ENCODE measurements at places on chromosomes 12 and 14.

GRCh38 chr12:95336387-95337067 lies 118.9 kb downstream of the VEZT start:
- DNase-seq = peak; percentile 62

GRCh38 chr12:9091891-9092598 lies 23.7 kb downstream of the A2M start:
- no peak for DNase-seq

GRCh38 chr12:54045868-54046521 lies 7.6 kb upstream of the HOXC4 start:
- DNase-seq = no peak

DNA sequence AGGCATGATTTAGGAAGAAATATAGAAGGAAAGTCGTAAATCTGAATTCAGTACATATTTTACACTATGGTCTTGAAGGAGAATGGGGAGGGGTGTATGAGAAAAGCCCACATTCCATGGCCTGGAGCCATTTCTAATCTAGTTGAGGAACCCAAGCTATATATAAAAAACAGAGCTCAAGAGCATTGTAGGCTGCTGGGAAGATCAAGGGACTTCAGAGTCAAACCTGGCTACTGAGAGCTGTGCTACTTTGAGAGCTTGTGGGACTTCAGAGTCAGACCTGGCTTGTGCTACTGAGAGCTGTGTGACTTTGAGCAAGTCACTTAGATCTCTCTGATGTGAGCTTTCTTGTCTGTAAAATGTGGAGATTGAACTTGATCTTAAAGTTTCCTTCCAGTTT lies 58.7 kb downstream of the TBK1 start:
- no peak for DNase-seq

DNA sequence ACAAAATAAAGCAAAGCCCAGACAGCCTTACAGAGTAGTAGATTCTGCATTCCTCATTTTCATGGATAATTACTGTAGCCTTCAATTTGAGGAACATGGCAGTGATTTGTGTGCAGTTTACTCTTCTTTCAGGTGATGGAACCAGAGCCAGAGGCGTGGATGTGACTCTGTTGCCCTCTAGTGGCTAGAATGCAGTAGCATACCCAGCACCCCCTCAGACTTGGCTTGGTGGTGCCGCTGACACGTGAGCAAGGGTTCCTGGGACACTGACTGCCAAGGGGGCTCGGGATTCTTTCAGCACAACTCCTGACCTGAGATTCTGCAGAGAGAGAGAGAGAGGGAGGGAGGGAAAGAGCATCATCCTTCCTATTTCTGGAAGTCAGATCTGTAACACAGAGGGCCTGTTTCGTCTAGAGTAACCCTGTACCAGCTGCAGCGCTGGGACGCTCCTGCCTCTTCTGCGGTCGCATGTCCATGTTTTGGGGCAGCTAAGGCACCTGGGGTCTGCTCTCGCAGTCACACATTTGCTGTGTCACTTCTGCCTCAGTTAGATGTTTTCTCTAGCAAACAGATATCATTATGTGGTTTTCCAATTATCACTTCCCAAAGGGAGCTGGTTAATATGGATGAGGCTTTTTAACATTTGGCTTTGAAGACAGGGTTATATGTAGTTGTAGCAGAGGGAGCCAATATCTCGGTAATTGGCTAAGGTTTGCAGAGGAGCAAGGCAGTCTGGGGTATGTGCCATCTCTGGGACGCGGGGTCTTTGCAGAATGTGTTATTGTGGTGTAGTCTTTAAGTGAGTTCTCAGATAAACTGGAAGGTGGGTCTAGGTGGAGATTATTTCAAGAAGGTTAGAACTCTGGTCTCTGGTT lies 428.1 kb downstream of the NRXN3 start:
- DNase-seq = no peak

DNA sequence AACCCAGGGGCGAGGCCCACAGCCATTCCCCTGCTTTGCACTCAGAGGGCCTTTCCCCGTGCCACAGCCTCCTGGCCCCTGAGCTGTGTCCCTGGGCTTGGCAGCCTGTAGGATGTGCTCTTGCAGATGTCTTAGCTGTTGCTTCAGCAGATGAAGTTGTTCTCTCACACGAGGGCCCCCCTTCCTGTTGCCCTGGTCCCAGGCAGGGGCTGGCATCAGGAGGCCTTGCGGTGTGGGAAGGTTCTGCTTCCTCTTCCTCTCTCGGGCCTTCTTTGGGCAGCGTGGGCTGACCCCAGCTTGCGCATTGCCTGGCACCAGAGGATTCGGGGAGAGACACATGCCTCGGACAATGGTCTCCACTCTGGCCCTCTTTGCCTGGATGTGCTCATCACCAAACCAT lies 12.7 kb downstream of the PROX2 start:
- no peak for DNase-seq

GRCh38 chr12:94220804-94221203 lies 72.4 kb downstream of the PLXNC1 start:
- DNase-seq = no peak

- no peak for DNase-seq
These were observed 58.6 kb upstream of the BCL11B start for GRCh38 chr14:99330316-99331240.

DNA sequence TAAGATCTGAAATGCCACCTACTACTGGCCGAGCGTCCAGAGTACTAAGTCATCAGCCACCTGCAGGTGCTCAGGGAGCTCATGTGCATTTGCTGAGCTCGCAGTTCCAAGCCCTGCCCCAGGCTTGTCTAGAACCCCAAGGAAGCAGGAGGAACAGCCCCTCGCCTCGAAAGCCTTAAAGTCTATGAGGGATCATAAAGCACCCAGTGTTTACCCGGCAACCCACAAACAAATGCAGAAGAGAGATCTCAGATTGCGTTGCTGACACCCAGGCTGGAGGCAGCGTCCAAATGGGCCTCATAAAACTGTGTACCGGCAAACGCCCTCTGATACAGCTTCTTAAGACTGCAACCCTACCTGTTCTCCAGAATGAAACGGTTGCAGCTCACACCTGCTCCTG lies 6.8 kb downstream of the KDM2B start:
- DNase-seq = no peak

DNA sequence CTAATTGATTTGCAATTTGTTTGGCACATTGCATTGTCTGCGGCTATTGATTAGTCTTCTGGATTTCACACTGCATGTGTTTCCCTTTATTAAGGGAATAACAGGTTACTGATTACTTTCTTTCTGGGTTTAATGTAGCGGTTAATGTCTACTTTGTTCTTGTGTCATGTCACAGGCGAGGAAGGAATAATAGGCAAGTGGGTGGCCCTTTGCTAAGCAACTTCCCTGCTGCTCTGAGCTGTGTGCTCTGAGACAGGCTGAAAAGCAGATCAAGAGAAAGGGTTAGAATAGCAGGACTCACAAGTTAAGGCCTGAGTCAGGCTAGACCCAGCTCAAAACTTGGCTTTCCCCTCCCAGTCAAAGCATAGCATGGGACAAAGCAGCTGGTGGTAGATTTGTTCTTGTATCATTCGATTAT lies 77.2 kb downstream of the NKX2-1 start:
- no peak for DNase-seq

DNA sequence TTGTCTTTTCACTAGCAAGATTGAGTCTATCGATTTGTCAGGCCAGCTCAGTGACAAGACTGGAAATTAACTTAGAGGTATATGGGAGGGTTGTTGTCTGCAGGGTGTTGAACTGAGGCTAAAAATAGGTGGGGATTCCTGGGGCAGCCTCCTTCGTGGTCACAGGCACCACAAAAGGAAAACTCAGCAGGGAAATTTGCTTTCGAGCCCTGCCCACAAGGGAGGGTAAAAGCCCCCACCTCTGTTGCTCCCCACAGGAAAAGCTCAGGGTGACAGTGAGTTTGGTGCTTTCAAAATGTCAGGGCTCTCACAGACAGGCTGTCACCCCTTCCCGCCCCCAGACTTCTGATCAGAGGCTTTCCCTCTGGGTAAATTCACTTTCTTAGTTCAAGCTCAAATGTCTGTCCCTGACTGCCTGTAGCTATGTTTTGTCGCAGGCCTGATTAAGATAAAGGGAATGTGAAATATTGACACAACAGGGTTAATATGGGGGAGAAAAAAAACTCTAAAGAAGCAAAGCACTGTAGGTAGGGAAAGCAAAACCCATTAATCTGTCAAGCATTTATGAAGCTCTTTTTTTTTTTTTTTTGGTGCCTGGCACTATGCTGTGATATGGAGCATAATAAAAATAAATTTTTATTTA lies 11.7 kb upstream of the NFKBIA start:
- no peak for DNase-seq

DNA sequence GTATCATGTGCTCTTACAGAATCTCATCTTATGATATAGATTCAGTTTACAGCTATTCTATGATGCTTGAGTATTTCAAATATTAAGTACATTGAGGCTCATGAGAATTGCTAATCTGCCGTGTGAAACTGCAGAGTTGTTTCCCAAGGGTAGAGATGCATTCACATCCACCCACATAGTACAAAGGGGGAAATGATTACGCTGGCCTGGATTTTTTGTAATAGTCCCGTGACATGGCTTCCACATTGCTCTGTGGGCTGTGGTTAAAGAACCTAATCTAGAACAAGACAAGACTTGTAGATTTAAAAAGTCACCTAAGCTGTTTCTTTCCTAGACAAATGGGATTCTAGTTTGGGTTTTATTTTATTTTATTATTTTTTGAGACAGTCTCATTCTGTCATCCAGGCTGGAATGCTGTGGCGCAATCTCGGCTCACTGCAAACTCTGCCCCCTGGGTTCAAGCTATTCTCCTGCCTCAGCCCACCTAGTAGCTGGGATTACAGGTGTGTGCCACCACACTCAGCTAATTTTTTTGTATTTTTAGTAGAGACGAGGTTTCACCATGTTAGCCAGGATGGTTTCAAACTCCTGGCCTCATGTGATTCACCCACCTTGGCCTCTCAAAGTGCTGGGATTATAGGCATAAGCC lies 13.0 kb upstream of the RIOX1 start:
- DNase-seq = peak; percentile 80

- no peak for DNase-seq
These were observed 2.4 kb upstream of the KRT84 start for GRCh38 chr12:52387859-52388258.

- DNase-seq = no peak
These were observed 42.2 kb downstream of the CSRP2 start for GRCh38 chr12:76836633-76837032.

GRCh38 chr12:30970559-30971197 lies 44.1 kb downstream of the TSPAN11 start:
- DNase-seq = no peak

- peak; percentile 80 for DNase-seq
These were observed 8.7 kb upstream of the GPR19 start for GRCh38 chr12:12704593-12705230.

GRCh38 chr14:52413729-52414408 lies 99.8 kb downstream of the PTGER2 start:
- peak; percentile 58 for DNase-seq

DNA sequence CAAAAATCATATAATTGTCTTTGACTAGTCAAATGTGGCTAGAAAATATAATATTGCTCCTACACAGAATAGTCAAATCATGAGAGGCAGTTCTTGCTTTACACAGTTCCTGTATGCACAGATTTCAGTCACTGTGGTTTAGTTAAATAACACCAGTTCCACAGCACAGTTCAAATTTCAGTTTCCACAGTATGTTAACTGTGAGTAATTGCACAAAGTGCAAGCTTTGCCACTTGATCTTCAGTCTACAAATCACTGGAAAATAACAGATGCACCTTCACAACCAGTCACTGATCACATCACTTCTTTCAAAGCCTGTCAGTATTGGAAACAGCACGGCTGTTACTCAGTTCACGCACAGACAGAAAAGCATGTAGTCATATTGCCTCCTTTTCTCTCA lies 38.7 kb downstream of the KCNH5 start:
- DNase-seq = no peak

DNA sequence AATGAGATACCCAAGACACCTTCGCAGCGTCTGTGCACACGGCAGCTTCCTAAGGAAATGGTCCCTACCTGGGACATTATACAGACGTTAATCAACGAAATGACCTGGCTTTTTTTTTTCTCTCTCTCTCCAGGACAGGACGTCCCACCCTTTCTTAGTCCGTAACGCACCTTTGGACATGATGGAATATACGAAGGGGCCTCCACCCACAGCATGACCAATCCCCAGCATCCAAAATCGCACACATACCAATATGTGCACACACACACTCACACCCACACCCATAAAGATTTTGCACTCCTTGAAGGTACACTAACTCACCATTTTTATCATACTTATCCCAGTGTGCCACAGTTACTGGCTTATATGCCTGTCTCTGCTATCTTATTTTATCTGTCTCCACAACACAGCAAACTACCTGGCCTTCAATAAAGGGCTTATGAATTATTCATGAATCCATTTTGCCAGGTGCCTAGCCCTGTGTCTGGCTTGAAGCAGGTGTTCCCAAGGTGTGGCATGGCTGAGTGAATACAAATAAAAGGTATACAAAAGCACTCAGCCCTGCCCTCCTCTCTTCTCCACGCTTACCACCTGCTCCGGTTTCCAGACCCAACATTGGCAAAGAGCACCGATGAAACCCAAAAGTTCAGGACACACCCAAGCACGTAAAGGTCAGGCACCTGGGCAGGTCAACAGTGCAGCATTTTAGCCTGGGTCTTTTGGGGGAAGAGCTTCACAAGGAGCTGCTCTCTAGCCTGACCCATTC lies 2.2 kb downstream of the SCNN1A start:
- no peak for DNase-seq

GRCh38 chr12:120264086-120264903 lies 1.2 kb downstream of the PXN start:
- DNase-seq = no peak

DNA sequence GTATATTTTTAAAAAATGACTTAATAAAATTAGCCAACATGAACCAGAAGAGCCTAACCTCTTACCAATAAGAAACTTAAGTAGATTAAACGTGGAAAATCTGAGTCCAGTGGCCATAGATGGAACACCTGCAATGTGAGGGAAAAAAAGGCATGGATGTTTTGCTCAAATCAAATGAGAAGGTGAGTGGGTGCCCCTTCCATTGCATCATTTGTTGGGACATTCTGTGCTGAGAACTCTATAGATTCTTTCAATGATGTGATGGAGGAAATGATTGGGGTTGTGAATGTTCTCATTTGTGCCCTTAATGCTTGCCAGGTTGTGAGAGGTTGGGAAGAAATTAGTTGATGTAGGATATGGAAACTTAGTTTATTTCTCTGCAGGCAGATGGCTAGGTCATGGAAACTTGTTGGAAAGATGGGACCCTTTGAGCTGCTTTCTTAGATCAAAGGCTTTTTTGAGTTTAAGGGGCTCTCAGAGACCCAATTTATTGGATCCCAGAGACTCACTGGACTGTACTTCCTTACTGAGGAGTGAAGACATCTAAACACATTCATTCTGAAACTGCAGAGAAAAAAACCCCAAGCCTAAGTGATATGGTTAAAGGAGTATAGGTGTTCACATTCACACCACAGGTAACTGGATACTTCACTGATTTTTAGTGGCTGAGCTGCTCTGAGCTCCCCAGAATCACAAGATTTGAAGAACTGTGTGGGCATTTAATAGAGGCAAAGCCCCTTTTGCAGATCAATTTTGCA lies 95.9 kb downstream of the DACT1 start:
- no peak for DNase-seq

DNA sequence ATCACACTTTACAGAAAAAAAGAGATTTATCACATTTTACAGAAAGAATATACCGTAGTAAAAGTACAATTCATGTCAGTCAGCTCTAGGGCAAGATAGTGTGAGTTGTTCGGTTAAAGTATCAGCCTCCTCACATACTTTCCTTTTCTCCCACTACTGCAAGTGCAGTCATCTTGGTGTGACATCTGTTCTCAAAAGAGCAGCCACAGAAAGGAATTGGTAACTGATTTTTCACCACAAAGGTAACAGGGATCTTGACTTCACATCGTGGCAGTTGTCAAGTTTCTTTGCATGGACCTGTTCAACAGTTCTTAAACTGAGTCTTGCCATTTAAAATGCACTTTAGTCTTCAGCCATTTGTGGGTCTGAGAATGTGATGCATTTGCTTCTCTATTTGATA lies 5.0 kb upstream of the E2F7 start:
- DNase-seq = no peak
